Activated CD4-positive, alpha-beta T cell treated with anti-CD3 and anti-CD28 coated beads, Interleukin-2, Interleukin-6, amounts not matched to agents 100 ng/mL and 50 ng/mL, durations not matched to agents 16 hours and 8 hours (primary cell): ENCODE measurements at places on chromosomes 3 and 15.

DNA sequence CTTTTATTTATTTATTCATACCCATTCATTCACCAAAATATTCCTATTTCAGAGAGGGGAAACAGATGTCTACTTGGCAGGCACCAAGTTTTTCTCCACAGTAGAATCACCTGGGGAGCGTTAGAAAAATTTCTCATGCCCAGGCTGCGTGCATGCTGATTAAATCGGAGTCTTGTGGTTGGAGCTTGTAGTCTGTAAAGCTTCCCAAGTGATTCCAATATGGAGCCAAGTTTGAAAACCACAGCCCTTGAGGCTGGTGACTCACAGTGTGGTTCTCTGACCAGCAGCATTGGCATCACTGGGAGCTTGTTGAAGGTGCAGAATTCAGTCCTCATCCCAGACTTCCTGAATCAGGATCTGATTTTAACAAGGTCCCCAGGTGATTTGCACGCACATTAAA is 49.7 kb downstream of the PDHB start:
- DNase-seq = no peak

GRCh38 chr3:177602601-177603147 is 405.4 kb upstream of the TBL1XR1 start:
- DNase-seq = no peak

GRCh38 chr3:55405436-55405835 is 81.7 kb downstream of the WNT5A start:
- DNase-seq = peak; percentile 17

GRCh38 chr3:42868841-42869240 is 6.8 kb downstream of the CYP8B1 start:
- DNase-seq = no peak

DNA sequence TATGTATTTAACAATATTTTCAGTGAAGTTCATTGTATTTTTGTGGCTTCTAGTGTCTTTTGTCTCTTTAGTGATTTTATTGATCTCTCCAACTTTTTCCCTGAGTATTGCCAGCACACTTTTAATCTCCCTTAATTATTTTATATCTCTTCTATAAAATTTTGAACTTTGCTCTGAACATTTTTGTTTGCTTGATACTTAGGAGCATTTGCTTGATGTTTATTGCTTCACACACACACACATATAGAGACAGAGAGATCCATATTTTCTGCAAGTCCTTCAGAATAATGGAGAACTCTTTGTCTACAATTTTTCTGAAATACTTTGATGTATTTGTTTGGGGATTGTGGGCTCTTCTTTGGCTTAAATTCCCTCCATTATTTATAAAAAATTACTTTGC is 213.8 kb downstream of the SLC9A9 start:
- no peak for DNase-seq

GRCh38 chr15:76098685-76099084 is 38.9 kb downstream of the TMEM266 start:
- no peak for DNase-seq

DNA sequence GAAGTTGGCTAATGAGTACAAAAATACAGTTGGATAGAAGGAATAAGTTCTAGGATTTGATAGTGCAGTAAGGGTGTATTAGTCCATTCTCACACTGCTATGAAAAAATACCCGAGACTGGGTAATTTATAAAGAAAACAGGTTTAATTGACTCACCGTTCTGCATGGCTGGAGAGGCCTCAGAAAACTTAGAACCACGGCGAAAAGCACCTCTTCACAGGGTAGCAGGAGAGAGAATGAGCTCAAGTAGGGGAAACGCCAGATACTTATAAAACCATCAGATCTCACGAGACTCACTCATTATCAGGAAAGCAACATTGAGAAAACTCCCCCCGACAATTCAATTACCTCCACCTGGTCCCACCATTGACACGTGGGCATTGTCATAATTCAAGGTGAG is 483.3 kb downstream of the TUSC7 start:
- DNase-seq = no peak

DNA sequence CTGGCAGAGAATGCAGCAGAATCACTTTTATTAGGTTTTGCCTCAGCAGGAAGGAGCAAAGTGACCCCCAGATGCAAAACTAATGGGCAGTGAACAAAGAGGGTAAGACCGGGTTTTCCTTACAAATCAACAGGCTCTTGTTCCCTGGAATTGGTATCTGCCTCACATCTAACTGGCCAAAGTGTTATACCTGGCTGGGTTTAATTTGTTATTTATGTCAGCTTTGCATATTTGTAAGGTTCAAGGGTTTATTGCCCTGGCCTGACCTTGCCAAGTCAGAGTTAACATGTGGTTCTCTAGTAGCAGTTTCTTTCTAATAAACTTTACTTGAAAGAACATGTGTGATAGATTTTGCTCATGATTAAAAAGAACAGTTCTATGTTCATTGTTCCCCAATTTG is 431.7 kb upstream of the NR2F2 start:
- DNase-seq = no peak

DNA sequence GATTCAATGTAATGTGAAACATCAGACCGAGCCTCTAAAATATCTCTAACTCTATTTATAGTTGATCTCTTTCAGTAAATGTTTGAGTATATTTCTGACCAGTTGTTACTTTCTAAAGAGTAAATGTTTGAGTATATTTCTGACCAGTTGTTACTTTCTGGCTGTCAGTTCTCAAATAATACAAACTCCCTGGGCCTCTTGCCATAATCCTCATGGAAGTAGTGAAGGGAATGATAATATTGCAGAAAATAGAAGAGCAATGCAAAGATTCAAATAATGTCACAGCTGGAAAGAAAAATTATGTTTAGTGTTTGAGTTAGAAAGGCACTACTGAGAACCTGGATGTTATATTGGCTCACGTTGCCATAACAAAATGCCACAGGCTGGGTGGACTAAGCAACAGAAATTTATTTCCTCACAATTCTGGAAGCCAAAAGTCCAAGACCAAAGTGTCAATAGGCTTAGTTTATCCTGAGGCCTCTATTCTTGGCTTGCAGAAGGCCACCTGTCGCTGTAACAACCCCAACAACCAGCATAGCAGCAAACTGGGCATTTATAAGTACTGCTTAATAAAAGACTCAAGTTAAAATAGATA is 470.6 kb upstream of the BCHE start:
- no peak for DNase-seq

- peak; percentile 23 for DNase-seq
These were observed 57.8 kb upstream of the TGFBR2 start for GRCh38 chr3:30548600-30548999.

- DNase-seq = no peak
These were observed 1.3 kb downstream of the COLQ start for GRCh38 chr3:15520185-15520584.

DNA sequence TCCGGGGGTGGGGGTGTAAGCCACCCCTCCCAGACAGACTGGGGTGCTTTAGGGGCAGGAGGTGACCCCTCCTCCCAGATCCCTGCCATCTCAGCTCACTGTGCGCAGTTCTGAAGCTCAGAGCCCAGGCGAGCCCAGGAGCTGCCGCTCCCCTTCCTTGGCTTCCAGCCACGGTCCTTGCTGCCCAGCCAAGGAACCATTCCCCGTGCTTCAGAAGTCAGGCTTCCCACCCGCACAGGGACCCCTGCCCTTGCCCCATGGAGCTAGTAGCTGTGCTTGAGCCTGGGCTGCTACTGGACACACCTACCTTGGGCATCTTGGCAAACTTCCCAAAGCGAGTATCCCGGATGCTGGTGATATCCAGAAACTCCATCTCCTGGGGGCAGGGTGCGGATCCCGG is 4.8 kb downstream of the PLCB2 start:
- no peak for DNase-seq

- DNase-seq = no peak
These were observed 14.5 kb downstream of the TMEM158 start for GRCh38 chr3:45211466-45212094.

GRCh38 chr15:99435113-99435695 is 130.6 kb upstream of the MEF2A start:
- no peak for DNase-seq

- no peak for DNase-seq
These were observed 125.2 kb upstream of the DPH6 start for GRCh38 chr15:35671197-35671596.

GRCh38 chr15:69951898-69952555 is 145.7 kb downstream of the TLE3 start:
- DNase-seq = no peak

DNA sequence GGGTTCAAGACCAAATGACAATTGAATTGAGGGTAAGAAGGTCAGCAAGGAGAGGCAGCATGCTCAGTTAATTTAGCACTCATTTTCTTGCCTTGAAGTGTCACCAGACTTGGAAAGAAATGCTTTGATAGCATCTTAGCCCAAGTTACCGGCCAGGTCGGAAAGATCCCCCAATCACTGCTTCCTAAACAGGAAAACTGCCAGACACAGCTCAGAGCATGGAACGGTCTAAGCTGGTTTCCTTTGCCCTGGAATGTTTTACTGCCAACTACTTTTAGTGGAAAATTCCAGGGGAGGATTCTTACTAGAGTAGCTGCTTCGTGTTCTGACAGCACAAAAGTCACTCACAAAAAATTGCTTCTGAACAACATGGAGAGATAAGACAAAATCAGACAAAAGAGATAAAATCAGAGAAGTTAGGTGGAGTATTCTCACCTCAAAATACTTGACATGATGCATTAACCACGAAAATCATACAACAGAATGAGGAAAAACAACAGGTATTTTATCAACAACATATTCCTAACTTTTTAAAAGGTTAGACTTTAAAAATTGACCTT is 65.5 kb downstream of the CCR4 start:
- DNase-seq = no peak

GRCh38 chr3:125322166-125322565 is 53.0 kb downstream of the ZNF148 start:
- DNase-seq = no peak

DNA sequence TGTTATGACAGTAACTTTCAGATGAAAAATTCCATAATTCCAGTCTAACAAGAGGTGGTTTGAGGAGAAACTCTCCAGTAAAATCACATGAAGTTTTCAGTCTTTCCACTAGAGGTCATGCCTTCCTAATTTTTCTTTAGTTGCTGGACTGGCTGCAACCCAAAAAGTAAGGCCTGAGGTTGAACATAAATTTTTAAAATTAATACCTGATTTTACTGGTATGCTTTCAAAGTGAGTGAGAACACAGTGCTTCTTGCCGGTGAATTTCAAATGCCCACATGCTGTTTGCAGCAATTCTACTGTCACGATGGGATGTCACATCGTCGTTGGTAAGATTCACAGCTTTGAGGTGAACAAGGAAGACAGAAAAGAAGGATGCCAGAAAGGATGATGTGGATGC is 89.0 kb upstream of the FGF12 start:
- DNase-seq = peak; percentile 56

GRCh38 chr3:156434921-156435320 is 120.0 kb downstream of the SSR3 start:
- DNase-seq = no peak

DNA sequence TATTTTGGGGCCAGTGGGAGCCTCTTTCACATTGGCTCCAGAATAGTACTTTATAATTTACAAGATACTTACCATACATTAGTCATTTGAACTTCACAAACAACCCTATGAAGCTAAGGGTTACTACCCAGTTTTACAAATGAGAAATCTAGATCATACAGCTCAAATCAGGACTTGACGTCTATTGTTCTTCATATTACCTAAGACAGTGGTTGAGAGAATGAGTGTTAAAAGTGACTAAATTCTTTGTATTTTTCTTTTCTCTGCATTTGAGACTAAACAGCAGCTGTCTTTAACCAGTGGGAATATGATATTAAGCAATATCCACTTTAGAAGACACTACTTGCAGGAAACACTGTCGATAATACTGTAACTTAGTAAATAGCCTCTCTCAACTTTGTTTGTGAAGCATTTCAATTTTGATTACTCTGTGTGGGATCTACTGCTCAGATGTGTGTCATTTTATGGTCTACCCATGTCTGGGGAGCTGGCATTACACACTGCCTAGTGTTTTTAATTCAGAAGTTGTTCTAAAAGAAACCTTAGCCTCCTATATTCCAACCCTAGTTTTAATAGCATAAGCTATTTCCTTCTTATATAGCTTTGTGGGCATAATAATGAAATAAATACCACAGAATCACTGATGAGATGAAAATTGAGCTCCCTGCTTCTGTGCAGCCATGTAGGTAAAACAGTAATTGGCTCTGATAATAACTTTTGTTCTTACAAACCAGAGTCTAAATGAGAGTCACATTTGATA is 45.9 kb downstream of the IQCH start:
- DNase-seq = peak; percentile 41

DNA sequence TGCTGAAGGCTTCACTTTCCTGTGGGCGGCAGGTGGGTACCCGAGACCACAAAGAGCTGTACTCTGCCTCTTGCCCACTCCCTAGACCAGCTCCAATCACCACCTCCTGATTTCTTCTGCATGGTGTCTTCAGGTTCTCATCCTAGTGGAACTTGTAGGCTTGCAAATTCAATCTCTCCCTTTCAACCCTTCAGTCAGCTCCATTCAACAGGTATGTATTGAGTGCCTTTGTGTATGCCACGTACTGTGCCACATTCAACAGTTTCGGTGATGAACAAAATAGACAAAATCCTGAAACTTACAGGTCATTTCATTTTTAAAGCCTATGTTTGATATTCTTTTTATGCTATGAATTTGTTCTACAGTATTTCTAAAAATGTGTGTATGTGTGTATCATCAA is 5.4 kb upstream of the CLDN11 start:
- no peak for DNase-seq

DNA sequence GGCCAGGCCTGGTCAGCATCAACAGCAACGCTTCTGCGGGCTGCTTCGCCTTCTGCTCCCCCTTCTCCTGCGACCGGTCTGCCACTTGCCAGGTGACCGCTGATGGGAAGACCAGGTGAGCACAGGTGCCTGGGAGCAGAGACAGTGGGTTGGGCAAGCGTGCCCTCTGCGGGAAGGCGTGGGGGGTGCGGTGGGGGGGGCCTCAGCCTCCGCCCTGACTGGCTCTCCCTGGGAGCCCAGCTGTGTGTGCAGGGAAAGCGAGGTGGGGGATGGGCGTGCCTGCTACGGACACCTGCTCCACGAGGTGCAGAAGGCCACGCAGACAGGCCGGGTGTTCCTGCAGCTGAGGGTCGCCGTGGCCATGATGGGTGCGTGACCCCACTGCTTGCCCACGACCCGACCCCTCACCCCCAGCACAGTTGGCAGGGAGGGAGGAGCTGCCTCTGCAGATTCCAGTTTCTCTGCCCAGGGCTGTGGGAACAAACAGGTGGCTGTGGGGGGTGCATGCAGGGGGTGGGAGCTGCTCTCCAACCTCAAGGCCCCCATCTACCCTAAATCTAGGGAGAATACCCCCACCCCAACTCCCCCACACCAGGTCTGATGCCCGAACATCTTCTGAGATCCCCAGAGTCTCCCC is 8.8 kb downstream of the STAB1 start:
- DNase-seq = no peak

- no peak for DNase-seq
These were observed 9.9 kb upstream of the STRA6 start for GRCh38 chr15:74212494-74212893.

GRCh38 chr3:148379763-148380382 is 317.8 kb upstream of the AGTR1 start:
- DNase-seq = peak; percentile 1

DNA sequence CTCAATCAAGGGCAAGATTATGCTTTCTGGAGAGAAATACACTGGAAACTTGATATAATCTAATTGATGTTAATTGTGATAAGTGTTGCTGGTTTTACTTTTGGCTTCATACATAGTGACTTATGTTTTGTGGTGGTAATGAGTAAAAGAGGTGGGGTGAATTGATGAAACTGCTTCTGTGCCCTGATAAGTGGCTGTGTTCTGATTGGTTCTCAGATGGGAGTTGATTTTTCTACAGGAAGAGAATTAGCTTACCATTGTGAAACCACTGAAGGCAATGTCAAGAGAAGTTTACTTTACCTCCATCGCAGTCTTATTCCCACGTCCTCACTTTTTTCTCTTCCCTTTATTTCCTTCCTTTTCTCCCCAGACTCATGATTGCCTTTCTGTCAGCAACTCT is 23.8 kb downstream of the TMEM45A start:
- no peak for DNase-seq
